NCI-H2081 (cell line): ENCODE measurements at places on chromosomes 16 and 17.

DNA sequence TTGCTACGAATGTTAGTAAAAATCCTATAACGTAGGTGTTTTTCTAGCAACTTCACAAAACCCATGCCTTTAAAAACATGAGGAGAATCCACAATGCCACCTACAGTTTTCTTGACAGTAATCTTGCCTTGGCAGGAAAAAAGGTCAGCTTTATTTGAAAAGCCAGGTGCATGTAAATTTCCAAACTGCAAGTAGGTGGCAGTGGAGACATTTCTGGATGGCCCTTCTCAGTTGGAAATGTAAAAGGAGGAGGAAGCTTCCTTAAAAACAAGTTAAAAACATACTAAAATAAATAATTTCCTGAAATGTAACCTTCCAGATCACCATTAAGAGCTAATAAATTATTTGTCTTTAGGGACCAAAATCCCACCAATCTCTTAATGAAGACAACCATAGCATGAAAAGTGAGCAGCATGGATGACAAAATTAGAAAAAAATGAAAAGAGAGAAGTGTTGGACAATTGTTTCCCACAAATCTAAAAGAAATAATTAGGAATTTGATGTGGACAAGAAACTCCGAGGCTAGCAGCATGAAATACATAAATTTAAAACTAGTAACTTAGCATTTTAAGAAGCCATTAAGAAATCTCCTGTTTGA is 152.2 kb downstream of the SNX11 start:
- peak; percentile 88 for DNase-seq

DNA sequence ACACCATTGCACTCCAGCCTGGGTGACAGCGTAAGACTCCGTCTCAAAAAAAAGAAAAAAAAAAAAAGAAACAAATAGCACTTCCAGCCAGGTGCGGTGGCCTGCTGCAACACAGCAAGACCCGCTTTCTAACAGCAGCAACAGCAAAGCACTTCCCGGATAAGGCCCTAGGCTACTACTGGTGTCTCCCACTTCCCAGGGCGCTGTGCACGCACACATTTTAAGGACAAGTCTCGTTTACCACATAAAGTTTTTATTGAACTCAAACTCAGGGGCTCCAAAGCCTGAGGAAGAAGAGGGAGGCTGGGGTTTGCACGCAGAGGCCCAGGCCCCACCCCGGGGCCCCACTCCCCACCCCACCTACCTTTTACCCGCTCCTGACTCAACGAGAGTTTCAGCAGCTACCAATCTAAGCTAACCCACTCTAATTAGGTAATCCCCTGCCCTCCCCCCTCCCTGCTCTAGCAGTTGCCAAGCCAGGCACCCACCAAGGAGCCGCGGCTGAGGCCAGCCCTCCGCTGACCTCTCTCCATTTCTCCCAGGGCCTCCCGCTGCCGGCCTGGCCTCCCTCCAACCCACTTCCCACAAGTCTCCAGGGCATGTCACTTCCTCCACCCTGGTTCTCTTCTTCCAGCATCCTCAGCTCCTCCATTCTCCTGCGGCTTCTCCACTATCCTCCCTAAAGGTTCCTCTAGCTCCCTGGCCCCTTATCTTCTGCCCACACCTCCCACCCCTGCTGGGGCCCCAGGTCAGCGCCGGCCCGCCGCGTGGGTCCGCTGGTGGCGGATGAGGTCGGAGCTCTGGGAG is 2.4 kb downstream of the ZNF768 start:
- no peak for DNase-seq

- DNase-seq, result no peak
Measured at GRCh38 chr16:87350681-87351319, 32.8 kb downstream of the FBXO31 start.

GRCh38 chr17:9219631-9220397 is 198.5 kb downstream of the NTN1 start:
- no peak for DNase-seq

- no peak for DNase-seq
Measured at GRCh38 chr17:39404542-39405378, 3.3 kb upstream of the FBXL20 start.

DNA sequence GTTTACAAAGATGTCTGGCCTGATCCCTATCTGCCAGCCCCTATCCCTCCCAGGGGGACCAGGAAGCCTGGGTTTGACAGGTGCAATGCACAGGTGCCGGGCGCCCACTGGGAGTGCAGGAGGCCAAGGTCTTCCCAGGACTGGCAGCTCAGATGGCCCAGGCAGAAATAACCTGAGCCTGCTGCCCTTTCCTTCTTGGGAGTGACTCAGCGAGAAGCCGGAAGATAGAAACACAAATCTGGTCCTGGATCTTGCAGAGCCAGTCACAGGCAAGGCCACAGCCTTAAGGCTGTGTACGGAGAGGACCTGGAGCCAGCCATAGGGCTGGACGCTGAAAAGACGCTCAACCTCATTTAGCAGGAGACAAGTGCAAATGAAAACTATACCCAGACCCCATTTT is 27.7 kb downstream of the GPR142 start:
- DNase-seq, result no peak

DNA sequence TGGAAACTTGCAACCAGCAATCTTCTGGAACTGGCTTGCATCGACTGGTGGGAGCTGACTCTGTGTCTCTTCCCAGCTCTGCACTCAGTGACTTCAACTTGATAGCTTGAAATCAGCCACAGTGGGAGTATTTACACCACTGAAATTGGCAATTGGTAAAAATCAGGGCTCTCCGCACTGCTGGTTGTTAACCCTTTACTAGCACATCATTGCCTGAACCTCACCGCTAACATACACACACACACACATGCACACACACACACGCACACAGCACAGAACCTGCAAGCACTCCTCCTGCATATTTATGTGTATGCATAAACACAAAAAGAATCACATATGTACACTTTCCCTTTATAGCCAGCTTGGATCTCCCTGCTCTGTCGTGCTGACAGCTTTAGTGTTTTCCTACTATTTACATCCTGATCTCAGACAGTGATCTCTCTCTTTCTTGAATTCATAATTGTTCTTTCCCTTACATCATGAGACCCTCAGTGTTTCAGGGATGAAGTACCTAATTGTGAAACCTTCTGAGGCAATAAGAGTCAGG is 7.9 kb upstream of the TMIGD1 start:
- DNase-seq, result no peak

- DNase-seq, result no peak
Measured at GRCh38 chr17:68634345-68634876, 33.2 kb upstream of the FAM20A start.
